ENCODE measurements at places on chromosomes 4 and X.

- DNase-seq, result no peak
These were observed 147.7 kb downstream of the DCK start for GRCh38 chr4:71141125-71141524.

DNA sequence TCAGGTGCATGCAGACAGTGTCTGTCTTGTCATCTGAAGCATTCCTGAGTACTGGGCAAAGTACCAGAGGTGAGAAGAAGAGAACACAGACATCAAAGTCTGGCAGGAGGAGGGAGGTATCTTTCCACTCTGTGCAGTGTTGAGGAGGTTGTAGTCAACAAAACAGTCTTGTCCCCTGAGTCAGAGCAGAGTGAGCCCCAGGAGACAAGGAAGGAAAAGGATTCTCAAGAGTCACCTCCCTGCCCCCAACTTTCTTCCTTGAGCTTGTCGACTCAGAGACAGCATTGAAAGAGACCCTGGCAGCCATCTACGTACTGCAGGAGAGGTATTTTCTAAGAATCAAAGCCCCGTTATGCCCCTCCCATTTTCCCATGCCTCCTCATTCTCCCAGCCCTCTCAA is 4.4 kb upstream of the SRPX start:
- DNase-seq, result no peak

- no peak for DNase-seq
These were observed 6.6 kb downstream of the MGST2 start for GRCh38 chr4:139672215-139672614.

- no peak for DNase-seq
These were observed 70.8 kb upstream of the BCOR start for GRCh38 chrX:40168480-40169011.

DNA sequence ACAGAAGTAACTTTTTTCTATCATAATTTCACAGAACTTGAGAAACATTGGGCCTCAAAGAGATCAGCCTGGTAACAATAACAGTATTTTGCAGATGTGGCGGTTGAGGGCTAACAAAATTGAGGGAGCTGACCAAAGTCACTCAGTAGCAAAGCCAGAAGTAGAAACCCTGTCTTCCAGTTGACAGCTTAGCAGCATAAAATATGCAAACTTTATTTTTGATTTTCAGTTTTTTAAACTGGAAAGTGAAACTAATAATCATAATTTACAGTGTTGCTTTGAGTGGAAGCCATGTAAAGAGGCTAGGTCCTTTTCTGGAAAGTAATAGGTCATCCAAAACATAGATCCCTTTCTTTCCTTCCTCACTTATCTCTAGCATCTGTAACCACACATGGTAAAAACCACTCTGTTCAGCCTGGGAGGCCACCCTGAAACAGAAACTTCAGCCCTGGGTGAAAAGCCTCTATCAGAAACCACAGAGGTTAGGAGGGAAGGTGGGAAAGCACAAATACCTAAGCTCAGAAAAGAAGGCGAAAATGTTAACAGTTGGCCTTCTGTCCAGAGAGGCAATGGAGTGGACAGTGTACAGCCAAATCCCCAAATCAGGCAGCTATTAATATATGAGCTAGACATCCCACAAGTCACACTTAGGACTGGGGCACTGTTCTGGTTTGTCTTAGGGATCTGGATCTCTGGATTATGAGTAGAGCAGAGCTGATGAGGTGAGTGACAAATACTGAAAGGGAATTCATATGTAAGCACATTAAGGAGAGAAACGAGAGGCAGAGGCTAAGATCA is 61.1 kb upstream of the ARSJ start:
- no peak for DNase-seq

DNA sequence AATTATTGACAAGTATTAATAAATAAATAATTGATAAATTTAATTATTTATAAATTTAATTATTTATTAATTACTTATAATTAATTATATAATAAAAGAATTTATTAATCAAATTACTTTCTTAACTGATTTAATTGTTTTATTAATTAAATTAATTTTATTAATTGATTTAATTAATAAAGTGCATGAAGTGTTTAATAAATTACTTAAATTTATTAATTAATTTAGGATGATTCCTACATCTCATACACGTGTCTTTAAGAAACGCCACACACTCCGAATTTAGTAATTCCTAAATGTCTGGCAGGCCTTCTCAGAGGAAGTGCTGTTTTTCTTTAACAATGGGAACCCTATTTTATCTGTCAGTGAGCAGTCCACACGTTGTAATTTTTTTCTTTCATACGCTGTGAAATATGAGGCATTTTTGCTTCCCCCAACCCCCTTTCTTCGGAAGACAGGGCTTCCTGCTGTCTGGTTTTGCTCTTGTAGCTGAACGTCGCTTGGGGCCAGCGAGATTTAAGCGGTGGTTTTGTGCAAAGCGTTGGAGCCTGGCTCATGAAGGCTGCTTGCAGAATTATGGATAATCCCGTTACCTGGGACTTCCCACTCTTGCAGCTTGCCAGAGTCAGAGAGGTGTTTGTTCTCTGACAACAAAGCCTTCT is 46.8 kb downstream of the CRLF2 start:
- no peak for DNase-seq

GRCh38 chr4:13539047-13539618 is 5.2 kb downstream of the NKX3-2 start:
- DNase-seq, result no peak

GRCh38 chr4:39514888-39515401 is 12.3 kb downstream of the UGDH start:
- DNase-seq, result no peak

- no peak for DNase-seq
These were observed 33.7 kb downstream of the ATP2B3 start for GRCh38 chrX:153551135-153551534.

GRCh38 chr4:78922207-78922606 is 17.0 kb downstream of the PAQR3 start:
- DNase-seq, result no peak

DNA sequence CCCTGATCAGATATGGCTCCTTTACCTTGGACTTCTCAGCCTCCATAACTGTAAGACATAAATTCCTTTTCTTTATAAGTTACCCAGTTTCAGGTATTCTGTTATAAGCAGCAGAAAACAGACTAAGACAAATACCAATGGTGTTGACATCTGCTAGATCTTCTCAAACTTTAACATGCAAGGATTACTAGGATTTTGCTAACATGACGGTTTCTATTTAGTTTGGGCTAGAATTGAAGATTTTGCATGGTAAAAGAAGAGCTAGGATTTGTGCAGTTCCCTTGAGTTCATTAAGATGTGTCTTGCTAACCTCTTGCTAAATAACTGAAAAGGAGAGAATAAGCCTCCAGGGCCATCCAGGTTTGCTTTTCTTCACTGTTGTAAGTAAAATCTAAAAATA is 5.3 kb upstream of the COPS4 start:
- DNase-seq, result no peak

DNA sequence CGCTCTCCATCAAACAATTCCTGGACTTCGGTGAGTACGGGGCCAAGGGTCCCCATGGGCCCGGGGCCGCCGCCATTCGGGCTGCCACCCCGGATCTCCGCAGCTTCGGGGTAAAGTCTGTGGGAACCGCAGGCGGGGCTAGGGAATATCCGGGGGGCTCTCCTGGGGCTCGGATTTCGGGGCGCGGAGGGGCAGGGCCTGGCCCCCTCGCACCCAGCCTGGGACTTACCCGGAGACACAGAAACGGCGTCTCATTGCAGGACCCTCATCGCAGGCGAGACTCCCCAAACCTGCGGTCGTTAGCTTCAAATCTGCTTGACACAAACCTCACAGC is 413 bp downstream of the PDK3 start:
- DNase-seq, result no peak

- no peak for DNase-seq
These were observed 441.0 kb downstream of the RAPGEF2 start for GRCh38 chr4:159543831-159544230.

DNA sequence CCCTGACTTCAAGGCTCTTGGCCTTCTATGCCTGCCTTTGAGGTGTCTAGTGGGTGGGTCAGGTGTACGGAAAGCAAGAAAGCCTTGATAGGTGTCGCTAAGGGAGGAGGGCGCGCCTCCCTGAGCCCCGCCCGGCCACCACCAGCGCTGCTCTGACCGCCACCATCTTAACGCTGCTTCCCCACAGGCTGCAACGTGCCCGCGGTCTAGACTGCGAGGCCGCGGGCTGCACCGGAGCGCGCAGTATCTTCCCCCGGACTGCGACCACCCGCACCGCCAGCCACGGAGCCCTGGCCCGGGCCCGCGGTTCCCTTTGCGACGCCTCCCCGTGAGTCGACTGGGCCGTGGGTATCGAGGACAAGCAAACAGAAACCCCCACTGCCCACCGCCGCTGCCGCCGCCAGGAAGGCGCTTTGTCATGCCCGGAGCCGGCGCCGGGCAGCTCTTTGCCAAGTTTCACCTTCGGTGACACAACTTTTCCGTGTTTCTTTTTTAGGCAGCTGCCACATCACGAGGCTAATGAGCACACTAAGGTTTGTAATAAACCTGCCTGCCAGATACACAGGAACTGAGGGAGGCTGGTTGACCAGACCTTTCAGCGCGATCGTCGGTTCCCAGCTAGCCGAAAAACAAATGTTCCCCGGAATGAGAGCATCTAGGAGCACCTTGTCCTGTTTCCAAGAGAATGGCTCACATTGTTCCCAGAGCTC is 335.8 kb upstream of the F9 start:
- no peak for DNase-seq

Measured in stimulated activated CD8-positive, alpha-beta memory T cell treated with anti-CD3 and anti-CD28 coated beads, Interleukin-4, amount 100 ng/mL, for 1 hour (primary cell).